Neural progenitor cell (in vitro differentiated cells): ENCODE measurements at places on chromosomes 1 and 21. TPM values are rescaled to one million over a fixed set of nuclear protein-coding genes. Genes with fewer than 3 reads are reported as not detected.
A peak's percentile ranks its signal among the peaks of the same experiment; 100 is the strongest.

GRCh38 chr1:83889707-83890106 lies 109.2 kb downstream of the TTLL7 start:
- no peak overlapping the region for H3K27ac ChIP-seq
- DNase-seq = peak; percentile 8
- H3K27me3 ChIP-seq = no peaks in the 10 kb centered on the region
- H3K4me1 ChIP-seq = peaks cover 6% of the 10 kb centered on the region
- H3K36me3 ChIP-seq = no peaks in the 10 kb centered on the region

The MPL gene
- total RNA-seq = 0.09 TPM in 1 of 2 replicates, not detected in the other

DNA sequence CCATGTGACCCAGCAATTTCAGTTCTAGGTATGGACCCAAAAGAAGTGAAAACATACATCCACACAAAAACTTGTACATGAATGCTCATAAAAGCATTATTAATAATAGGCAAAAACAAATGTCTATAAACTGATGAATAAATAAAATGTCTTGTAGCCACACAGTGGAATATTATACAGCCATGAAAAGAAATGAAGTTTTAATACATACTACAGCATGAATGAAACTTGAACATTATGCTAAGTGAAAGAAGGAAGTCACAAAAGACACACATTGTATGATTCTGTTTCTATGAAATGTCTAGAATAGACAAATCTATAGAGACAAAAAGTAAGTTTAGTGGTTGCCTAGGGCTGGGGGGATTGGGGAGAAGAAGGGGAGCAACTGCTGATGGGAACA lies 130.2 kb downstream of the CDC7 start:
- H3K27me3 ChIP-seq = no peaks in the 10 kb centered on the region
- H3K27ac ChIP-seq = no peak overlapping the region
- H3K4me3 ChIP-seq = no peak overlapping the region
- no peaks in the 10 kb centered on the region for H3K36me3 ChIP-seq
- no peak for DNase-seq

GRCh38 chr1:7576946-7577657 lies 194.0 kb upstream of the VAMP3 start:
- no peak overlapping the region for H3K4me3 ChIP-seq
- no peaks in the 10 kb centered on the region for H3K36me3 ChIP-seq
- H3K27ac ChIP-seq = no peak overlapping the region
- no peaks in the 10 kb centered on the region for H3K27me3 ChIP-seq

- H3K27ac ChIP-seq = peak overlapping the region; percentile 97
- DNase-seq = peak; percentile 82
- peak overlapping the region; percentile 72 for H3K4me3 ChIP-seq
- H3K27me3 ChIP-seq = no peaks in the 10 kb centered on the region
- no peaks in the 10 kb centered on the region for H3K36me3 ChIP-seq
Measured at GRCh38 chr1:201739492-201740085, 89.4 kb upstream of the IPO9 start.

The FAM229A gene
- 3.8 and 7.6 TPM in 2 replicates for total RNA-seq

The GABPA gene
- 39.0 and 66.5 TPM in 2 replicates for total RNA-seq

- no peak for DNase-seq
- H3K27me3 ChIP-seq = no peaks in the 10 kb centered on the region
Measured at GRCh38 chr1:224864006-224864405, 65.5 kb upstream of the DNAH14 start.

The PTPN22 gene
- total RNA-seq = not detected in 2 replicates

DNA sequence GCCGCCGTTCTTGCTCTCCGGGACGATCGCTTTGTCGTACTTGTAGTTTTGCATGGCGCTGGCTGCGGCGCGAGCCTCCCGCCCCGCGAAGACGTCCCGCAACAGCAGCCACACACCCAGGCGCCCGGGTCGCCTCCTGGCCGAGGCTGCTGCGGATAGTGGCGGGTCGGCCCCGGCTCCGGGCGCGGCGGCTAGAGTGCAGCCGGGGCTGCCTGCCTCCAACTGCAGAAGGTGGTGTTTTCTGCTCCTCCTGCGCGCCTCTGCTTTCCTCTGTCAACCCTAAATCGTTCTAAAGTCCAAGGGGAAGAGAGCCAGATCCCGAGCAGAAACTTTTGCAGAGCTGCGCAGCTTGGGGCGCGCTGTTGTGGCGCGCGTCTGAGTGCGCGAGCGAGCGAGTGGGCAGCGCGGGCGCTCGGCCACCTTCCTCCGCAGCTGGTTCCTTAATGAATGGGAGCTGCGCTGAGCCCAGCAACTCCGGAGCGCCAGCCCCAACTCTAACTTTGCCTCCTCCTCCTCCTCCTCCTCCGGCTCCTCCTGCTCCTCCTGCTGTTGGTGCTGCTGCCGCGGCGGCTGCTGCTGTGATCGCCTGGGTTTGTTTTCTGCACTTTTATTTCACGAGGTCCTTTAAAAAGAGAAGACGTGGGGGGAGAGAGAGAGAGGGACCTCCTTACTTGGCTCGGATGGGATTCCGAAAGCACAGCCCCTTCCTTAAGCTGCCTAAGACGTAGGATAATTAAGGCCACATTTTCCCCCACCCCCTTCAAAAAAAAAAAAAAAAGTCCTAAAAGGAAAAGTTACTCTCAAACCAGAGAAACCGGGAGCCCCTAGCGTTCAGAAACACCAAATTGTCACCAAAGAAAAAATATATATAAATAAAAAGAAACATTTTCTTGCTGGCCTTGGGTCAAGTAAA lies at the start of gene PLPP3:
Gene PLPP3, minus strand, starts transcription at position 601 of the 913 bp plus-strand sequence. Its CDS starts 547 bp downstream, at position 54.
- DNase-seq = peak; percentile 93
- H3K36me3 ChIP-seq = no peaks in the 10 kb centered on the region
- H3K4me3 ChIP-seq = peak within 1 kb of the TSS; percentile 96
- peak within 1 kb of the TSS; percentile 92 for H3K27ac ChIP-seq
- peaks cover 35% of the 10 kb centered on the region for H3K4me1 ChIP-seq
- no peaks in the 10 kb centered on the region for H3K27me3 ChIP-seq

DNA sequence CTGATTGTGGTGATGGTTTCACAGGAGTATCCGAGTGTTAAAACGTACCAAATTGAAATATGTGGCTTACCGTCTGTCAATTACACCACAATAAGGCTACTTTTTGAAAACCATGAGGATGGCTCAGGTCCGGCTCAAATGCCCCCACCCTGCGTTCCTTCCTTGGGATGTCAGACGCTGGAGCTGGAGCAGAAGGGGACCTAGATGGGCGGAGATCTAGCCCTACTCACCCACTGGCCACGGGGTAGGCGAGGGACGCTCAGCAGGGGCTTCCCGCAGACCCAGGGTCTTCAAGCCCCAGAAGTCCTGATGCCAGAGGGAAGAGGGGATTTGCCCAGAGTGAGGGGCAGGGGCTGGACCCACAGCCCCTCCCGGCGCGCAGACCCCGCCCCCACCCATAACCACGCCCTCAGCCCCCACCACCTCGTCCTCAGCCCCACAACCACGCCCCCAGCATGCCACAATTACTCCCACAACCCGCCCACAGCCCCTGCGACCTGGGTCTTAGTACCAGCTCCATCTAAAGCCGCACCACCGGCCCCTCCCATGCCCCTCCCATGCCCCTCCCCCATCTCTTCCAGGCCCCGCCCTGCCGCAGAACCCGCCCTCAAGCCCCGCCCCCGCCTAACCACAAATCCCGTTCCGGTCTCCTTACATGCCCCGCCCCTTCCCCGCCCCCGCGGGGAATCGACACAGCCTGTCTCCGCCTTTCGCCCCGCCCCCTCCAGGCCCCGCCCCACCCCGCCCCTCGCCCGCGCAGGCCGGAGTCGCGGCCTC lies at the start of gene LRRC3:
Gene LRRC3, plus strand, starts transcription at position 764 of the 777 bp plus-strand sequence. CDS start 1,135 bp downstream, outside the sequence.
- H3K36me3 ChIP-seq = no peaks in the 10 kb centered on the region
- H3K4me1 ChIP-seq = no peaks in the 10 kb centered on the region
- H3K27me3 ChIP-seq = peaks cover 33% of the 10 kb centered on the region
- peak within 1 kb of the TSS; percentile 83 for H3K4me3 ChIP-seq
- DNase-seq = peak; percentile 99

DNA sequence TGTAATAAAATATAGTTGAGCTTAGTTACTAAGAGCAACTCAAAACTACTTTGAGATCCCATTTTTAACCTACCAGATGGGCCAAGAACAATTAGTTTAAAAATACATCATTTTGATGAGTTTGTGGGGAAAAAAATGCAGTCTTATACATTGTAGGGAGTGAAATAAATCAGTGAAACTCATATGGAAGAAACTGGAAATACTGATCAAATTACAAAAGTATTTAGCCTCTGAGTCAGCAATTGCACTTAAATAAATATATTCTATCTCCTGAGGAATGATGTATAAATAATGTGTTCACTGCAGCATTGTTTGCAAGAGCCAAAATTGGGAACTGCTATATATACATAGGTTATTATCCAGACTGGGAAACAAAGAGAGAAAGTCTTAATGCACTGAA lies 4.6 kb upstream of the SMCP start:
- no peaks in the 10 kb centered on the region for H3K27me3 ChIP-seq
- no peaks in the 10 kb centered on the region for H3K4me1 ChIP-seq
- H3K4me3 ChIP-seq = no peak overlapping the region
- no peak overlapping the region for H3K27ac ChIP-seq
- DNase-seq = no peak

- no peaks in the 10 kb centered on the region for H3K27me3 ChIP-seq
- H3K4me1 ChIP-seq = no peaks in the 10 kb centered on the region
- H3K27ac ChIP-seq = no peak overlapping the region
Measured at GRCh38 chr1:174401075-174401474, 46.7 kb upstream of the GPR52 start.

GRCh38 chr1:229803626-229804217 lies 177.7 kb downstream of the URB2 start:
- no peaks in the 10 kb centered on the region for H3K4me1 ChIP-seq
- no peak overlapping the region for H3K4me3 ChIP-seq
- H3K27ac ChIP-seq = no peak overlapping the region
- H3K36me3 ChIP-seq = no peaks in the 10 kb centered on the region

- H3K27me3 ChIP-seq = no peaks in the 10 kb centered on the region
- H3K27ac ChIP-seq = no peak overlapping the region
- H3K4me1 ChIP-seq = no peaks in the 10 kb centered on the region
- no peaks in the 10 kb centered on the region for H3K36me3 ChIP-seq
- no peak for DNase-seq
- no peak overlapping the region for H3K4me3 ChIP-seq
Measured at GRCh38 chr21:44403106-44404020, 49.9 kb downstream of the TRPM2 start.

The FCRLB gene
- 0.19 TPM in 1 of 2 replicates, not detected in the other for total RNA-seq

DNA sequence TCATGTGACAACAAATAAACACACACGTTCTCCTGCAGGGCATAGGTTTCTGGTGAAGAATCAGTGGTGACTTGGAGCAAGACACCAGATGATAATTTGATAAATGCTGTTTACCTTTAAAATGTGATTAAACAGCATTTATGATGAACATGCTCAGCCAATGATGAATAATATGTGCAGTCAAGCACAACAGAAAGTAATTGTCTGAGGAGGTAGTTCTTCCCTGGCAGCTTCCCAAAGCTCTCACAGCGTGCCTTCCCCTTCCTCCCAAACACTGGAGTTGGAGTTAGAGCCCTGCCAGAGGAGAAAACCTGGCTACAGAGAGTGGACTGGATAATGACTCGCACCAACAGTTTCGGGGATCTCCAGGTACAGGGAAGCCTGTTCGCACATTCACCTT lies 463.5 kb downstream of the SMYD3 start:
- no peaks in the 10 kb centered on the region for H3K27me3 ChIP-seq
- no peaks in the 10 kb centered on the region for H3K36me3 ChIP-seq
- no peak overlapping the region for H3K27ac ChIP-seq
- peaks cover 3% of the 10 kb centered on the region for H3K4me1 ChIP-seq
- no peak overlapping the region for H3K4me3 ChIP-seq

GRCh38 chr21:30044447-30045064 lies 104.8 kb upstream of the GRIK1 start:
- no peak overlapping the region for H3K4me3 ChIP-seq
- H3K4me1 ChIP-seq = no peaks in the 10 kb centered on the region
- peak; percentile 31 for DNase-seq
- no peak overlapping the region for H3K27ac ChIP-seq
- H3K27me3 ChIP-seq = no peaks in the 10 kb centered on the region

GRCh38 chr1:6937048-6937447 lies 151.8 kb downstream of the CAMTA1 start:
- DNase-seq = no peak
- no peaks in the 10 kb centered on the region for H3K4me1 ChIP-seq
- H3K4me3 ChIP-seq = no peak overlapping the region
- no peaks in the 10 kb centered on the region for H3K36me3 ChIP-seq
- H3K27me3 ChIP-seq = no peaks in the 10 kb centered on the region
- no peak overlapping the region for H3K27ac ChIP-seq

DNA sequence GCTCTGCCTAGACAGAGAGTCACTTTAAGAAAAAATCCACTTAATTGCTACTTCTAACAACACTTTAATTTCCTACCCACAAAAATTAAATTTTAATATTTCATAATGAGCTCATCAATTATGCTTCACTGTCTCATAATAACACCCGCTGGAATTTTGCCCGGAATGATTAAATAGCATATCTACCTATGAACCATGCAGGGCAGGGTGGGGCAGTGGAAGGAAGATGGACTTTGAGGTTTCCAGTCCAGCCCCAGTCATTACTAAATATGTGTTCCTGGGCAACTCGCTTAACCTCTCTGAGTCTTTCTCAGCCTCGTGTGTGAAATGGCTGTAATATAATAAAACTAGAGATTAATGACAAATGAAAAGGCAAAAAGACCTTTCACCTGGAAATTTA lies 32.8 kb upstream of the SLC45A1 start:
- no peaks in the 10 kb centered on the region for H3K27me3 ChIP-seq
- H3K27ac ChIP-seq = no peak overlapping the region
- no peaks in the 10 kb centered on the region for H3K36me3 ChIP-seq

DNA sequence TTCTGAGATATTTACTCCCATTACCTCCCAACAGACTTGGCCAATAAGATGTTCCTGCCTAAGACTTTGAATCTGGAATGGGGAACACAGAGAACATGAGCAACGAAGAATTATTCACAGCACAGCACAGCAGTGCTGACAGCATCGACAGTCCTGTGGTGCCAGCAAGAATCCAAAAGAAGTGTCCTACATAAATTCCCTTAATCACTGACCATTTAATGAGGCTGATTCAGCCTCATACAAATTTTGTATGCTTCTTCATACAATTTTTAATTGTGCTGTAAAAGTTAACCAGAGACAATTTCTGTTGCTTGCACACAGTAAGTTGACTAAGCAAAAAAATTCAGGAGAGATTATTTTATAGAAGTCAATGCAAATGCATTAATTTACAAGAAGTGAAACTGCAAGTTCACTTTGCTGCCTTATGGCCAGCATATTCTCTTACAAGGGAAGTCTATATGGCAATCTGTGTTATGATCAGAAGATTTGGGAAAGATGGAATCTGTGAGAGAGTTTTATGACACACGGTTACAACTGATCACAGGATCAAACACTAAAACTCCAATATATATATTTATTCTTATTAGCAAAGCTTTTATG lies 855.9 kb downstream of the LTN1 start:
- H3K27ac ChIP-seq = no peak overlapping the region
- no peak for DNase-seq
- H3K27me3 ChIP-seq = no peaks in the 10 kb centered on the region
- H3K4me3 ChIP-seq = no peak overlapping the region
- H3K36me3 ChIP-seq = no peaks in the 10 kb centered on the region

The SLAMF1 gene
- total RNA-seq = not detected in 2 replicates

The NBPF20 gene
- total RNA-seq = 0.37 and 0.68 TPM in 2 replicates

GRCh38 chr21:32100423-32100822 lies 178.4 kb downstream of the MIS18A start:
- peaks cover 7% of the 10 kb centered on the region for H3K4me1 ChIP-seq
- no peak overlapping the region for H3K4me3 ChIP-seq
- H3K27ac ChIP-seq = no peak overlapping the region
- no peaks in the 10 kb centered on the region for H3K36me3 ChIP-seq

- no peak overlapping the region for H3K4me3 ChIP-seq
- H3K4me1 ChIP-seq = peaks cover 10% of the 10 kb centered on the region
- no peak overlapping the region for H3K27ac ChIP-seq
- no peaks in the 10 kb centered on the region for H3K36me3 ChIP-seq
- H3K27me3 ChIP-seq = peaks cover 65% of the 10 kb centered on the region
- DNase-seq = peak; percentile 81
Measured at GRCh38 chr1:231093156-231093922, 53.3 kb upstream of the FAM89A start.

GRCh38 chr21:29232530-29233255 lies 66.0 kb upstream of the BACH1 start:
- no peaks in the 10 kb centered on the region for H3K27me3 ChIP-seq
- no peaks in the 10 kb centered on the region for H3K36me3 ChIP-seq
- H3K4me1 ChIP-seq = peaks cover 4% of the 10 kb centered on the region
- H3K27ac ChIP-seq = no peak overlapping the region
